ENCODE measurements at places on chromosomes 6 and 20.

GRCh38 chr6:122733259-122733658 is 46.3 kb upstream of the FABP7 start:
- no peak for DNase-seq

DNA sequence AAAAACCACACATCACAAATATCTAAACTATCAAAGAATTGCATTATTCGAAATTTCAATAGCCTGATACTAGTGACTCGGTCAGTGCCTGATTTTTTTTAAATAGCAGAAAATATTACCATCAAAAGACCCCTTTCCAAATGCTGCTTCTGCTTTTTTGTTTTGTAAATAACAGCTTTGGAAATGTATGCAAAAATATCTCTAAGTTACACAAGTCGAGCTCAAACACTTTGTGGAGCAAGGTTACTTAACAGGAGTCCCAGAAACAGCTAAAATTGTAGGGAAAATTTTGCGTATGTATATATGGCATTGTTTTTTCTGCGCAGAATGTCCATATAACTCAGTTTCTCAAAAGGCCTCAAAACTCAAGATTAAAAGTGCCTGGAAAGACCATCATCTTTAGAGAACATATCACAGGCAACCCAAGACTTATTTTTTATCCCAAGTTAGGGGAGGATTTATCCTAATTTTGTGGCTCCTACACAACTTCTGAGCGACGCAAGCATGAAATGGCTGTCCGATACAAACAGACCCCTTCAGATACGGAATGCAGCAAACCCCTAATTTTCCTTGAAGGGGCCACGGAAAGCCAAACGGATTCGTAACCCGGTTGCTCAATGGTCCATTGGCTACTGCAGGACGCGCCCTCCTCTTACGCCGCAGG is 1.3 kb downstream of the CEP85L start:
- DNase-seq: no peak

DNA sequence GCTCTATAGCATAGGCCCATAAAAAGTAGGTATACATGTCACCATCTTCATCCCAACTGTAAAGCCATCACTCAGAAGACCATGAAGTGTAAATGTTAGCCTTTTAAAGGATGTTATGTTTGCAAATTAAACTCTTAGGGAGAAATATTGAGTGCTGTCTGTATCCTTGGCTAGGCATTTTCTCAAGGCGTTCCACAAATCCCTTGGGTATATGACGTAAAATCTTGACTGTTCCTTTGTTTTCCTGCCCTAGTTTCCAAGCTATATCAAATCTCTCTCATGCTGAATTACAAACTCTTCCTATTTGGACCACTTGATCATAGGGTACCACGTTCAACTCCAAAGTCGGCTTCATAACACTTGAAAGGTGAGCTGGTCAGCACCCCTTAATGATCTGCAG is 486.2 kb downstream of the HDGFL1 start:
- DNase-seq: no peak

GRCh38 chr20:34058831-34059230 is 53.2 kb downstream of the EIF2S2 start:
- DNase-seq: no peak

GRCh38 chr20:20447196-20447595 is 79.3 kb downstream of the INSM1 start:
- DNase-seq: no peak

DNA sequence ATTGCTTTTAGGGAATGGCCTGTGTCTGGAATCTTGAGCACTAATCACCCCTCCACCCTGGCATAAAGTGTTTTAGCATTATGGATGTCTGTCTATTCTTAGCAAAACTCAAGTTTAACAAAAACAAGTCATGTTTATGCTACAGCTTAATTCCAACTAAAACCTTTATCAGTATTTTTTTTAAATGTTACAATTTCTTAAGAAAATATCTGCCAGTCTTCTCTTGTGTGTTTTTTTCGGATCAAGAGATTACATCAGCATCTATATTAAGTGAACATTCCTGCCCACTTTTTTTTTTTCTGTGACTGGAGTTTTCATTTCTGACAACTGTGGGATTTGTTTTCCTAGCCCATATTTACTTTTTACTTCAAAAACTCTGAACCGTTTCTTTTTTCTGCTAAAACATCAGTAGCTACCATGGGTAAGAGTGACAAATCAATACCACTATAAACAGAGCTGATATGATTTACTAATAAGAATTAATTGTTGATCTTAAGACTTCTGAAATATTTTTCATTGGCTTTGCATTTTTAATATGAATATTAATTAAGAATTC is 94.3 kb downstream of the EDN1 start:
- no peak for DNase-seq

GRCh38 chr6:145428706-145429105 is 306.6 kb downstream of the EPM2A start:
- DNase-seq: no peak

DNA sequence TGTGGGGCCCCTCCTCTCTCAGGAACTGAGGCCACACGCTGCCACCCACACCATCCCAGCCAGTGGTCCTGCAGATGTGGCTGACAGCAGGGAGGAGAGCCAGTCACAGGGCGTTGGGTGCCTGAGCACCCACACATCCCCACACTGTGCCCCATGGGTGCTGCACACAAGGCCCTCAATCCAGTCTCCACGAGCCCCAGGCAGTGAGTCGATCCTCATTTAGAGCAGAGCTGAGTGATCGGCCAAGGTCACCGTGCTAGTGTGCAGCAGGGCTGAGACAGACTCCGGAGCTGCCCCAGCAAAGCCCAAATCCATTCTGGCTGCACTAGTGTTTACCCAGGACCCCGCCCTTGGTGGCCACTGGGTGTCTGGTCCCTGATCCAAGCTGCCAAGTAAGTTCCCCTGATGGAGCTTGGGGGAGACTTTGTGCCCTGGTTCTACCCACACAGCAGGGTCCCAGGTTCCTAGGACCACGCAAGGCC is 9.0 kb downstream of the C20orf203 start:
- no peak for DNase-seq

- DNase-seq: no peak
Measured at GRCh38 chr6:347232-347631, 44.3 kb upstream of the IRF4 start.

DNA sequence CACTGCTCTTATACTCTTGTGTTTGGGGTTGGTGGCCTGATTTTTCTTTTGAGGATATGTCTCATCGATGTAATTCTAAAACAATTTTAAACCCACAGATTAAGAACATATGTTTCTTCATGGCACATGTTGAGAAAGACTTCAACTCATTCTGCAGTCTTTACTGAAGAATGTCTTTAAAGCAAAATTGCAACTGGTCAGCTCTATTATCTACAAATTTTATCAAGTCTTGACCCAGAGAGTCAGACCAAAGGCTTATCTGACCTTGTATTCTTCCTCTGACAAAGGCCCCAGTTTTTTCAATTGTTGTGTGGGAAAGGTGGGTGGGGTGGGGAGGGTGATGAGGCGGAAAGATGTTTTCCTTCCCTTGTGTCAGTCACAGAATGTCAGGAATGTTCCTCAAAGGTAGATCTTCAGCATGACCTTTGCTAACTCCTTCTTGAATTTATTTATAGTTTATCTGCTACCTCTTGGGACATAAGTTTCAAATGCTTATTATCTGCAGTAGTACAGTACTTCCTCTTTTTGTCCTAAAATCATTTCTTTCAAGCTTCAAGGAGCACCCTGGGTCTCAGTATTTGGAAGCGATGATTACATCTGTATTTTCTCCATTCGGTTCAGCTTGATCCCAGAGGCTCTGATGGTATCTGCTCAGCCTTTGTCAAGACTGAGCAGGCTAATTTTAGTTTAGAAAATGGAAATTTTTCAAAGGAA is 63.2 kb upstream of the TIAM2 start:
- no peak for DNase-seq

DNA sequence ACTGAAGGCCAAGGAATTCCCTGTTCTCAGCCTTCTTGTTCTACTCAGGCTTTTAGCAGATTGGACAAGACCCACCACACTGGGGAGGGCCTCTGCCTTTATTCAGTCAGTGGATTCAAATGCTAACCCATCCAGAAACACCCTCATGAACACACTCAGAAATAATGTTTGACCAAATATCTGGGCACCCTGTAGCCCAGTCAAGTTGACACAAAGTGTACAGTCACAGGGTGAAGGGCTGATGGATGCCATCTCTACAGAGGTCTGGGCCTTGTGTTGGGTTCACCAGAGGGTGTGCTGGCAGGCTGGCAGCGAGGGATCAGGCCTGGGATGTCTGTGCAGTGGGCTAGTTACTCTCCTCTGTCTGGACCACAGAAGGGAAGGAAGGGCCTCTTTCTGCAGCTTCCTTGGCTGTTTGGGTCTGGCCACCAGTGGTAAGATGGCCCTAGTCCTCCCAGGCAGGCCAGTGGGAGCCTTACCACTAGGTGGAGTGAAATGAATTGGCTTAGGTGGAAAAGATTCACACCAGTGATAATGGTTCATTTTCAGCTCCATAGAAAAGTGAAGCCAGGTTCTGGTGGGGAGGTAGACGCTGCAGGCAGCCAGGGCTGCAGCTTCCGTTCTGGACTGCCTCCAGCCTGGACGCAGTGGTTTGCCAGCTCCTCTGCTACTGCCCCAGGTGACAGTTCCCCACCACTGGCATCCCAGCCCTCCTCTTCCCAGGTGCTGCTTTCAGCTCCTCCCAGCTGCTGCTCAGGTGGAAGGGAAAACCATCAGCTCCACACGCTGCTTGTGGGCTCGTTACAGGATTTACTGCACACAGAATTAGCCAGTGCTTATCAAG is 9.2 kb downstream of the TUBB2A start:
- no peak for DNase-seq

DNA sequence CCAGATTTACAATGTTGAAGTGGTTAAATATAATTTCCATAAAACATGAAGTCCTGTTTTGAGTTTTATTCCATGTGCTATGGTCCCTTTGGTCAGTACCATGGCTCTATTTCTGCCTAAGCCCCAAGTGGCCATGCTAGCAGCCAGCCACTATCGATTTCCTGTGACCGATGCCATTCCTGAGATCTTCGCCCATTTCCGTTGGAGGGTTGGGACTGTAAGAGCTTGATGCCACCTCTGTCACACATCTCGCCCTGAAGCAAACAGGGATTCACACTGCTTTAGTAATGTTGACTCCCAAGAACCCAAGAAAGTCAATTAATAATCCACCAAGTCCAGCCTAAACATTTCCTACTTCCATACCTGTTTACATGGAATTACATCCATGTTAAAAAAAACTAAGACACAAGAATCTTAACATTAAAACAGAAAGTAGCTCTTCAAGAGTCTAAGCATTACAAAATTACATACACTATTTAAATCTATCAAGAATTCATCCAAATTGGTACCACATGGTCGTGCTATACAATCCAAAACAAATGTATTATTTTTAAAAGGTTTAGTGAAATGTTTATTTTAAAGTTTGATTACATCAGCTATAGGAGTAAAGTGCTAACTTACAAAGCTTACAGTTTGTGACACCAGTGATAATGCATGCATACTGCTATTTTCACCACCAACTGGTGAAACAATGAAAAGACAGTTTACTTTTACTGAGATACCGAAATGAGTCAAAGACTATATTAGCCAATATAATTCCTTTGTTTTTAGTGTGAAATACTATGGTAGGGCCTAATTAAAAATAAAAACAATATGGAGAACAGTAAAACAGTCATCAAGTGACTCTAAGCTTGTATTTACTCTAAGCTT is 2.5 kb downstream of the RBM39 start:
- DNase-seq: no peak

- DNase-seq: no peak
Measured at GRCh38 chr6:153130515-153131036, 506 bp downstream of the RGS17 start.

DNA sequence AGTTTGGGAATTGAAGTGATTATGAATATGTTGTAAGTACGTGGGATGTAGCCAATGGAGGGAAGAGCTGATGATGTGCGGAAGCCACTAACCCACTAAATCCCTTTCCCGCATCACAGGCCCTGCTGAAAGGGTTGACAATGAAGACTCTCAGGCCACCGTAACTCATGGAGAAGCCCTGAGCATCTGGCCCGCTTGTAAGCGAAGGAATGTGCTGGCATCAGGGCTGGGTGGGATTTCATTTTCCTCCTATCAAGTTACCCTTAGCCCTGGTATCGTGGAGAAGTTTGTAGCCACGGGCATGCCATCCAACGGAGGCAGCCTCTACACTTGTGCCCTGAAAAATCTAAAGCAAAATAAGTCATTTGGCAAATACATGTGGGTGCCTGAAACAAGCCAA is 355.0 kb downstream of the CDH26 start:
- no peak for DNase-seq

DNA sequence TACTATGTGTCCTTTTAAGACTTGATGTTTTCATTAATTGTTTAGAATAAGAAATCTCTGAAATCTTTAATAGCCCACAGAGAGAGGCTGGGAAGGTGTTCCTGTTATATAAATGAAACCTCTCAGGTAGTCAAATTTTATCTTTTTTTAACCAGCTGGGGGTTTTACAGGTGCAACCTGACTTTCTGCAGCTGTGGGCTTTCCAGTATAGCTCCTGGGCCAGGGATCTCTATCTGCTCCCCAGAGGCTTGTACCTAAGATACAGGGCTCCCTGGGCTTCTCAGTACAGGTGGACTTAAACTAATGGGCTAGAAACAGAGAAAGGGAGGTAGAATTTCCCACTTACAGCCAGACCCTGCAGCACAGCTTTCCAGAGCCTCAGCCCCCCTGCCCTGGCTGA is 49.4 kb downstream of the HLA-C start:
- no peak for DNase-seq

DNA sequence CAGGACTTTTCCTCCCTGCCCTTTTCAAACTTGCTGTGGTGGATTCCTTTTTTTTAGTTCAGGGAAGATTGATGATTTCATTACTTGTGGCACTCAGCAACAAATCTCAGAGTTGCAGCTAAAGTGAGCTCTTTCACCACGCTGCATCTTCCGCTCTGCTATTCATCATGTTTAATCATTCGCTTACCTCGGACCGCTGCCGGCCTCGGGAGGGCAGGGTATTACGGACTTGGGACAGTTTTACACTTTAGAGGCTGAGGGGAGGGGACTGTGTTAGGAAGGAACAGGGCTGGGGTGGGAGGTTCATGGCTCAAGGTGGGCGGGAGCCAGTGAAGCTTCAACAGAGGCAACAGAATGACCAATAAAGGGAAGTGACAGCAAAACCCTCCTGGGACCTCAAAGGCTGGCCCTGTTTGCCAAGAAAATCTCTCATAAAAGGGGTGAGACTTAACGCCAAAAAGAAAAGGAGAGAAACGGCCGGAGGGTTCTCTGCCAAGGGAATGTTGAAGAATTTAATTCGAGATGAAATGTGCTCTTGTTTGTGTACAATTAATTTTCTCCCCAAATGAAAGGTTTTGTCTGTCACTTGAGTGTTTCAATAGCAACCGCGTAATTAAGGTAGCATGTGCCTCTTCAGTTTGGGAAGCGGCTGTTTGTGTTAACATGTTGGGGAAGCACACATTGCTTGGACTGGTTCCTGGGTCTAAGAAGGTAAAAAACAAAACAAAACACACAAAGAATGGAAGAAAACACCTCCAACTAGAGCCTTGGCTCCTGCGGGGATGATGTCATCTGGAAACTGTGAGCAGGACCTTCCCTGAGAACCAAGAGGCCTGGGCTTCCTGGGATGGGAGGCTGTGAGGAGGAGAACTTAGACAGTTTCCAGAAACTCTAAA is 72.5 kb upstream of the SULF2 start:
- no peak for DNase-seq

Data from stimulated activated CD8-positive, alpha-beta memory T cell treated with anti-CD3 and anti-CD28 coated beads, Interleukin-15, amount 100 ng/mL, for 48 hours (primary cell).